ENCODE measurements at places on chromosomes 1 and 21. TPM values are rescaled to one million over a fixed set of nuclear protein-coding genes. Genes with fewer than 3 reads are reported as not detected.
A peak's percentile ranks its signal among the peaks of the same experiment; 100 is the strongest.

Gene ZMYND12
- total RNA-seq: 0.89 TPM

Gene RAB42
- total RNA-seq: 10.1 TPM

Gene TRAF5
- 25.8 TPM for total RNA-seq

GRCh38 chr1:201653883-201654282 is 115.0 kb downstream of the NAV1 start:
- H3K4me3 ChIP-seq: no peak overlapping the region
- no peak for DNase-seq
- peaks cover 52% of the 10 kb centered on the region for H3K4me1 ChIP-seq
- H3K27me3 ChIP-seq: peaks cover 4% of the 10 kb centered on the region
- H3K36me3 ChIP-seq: no peaks in the 10 kb centered on the region

GRCh38 chr1:92822879-92823278 is 9.0 kb upstream of the RPL5 start:
- no peak overlapping the region for H3K27ac ChIP-seq
- H3K36me3 ChIP-seq: no peaks in the 10 kb centered on the region
- H3K4me3 ChIP-seq: no peak overlapping the region
- H3K4me1 ChIP-seq: peaks cover 2% of the 10 kb centered on the region

GRCh38 chr1:16091296-16091695 is 17.8 kb upstream of the FAM131C start:
- H3K4me3 ChIP-seq: no peak overlapping the region
- peaks cover 13% of the 10 kb centered on the region for H3K4me1 ChIP-seq
- H3K27ac ChIP-seq: no peak overlapping the region
- H3K36me3 ChIP-seq: no peaks in the 10 kb centered on the region
- DNase-seq: no peak
- H3K27me3 ChIP-seq: no peaks in the 10 kb centered on the region

DNA sequence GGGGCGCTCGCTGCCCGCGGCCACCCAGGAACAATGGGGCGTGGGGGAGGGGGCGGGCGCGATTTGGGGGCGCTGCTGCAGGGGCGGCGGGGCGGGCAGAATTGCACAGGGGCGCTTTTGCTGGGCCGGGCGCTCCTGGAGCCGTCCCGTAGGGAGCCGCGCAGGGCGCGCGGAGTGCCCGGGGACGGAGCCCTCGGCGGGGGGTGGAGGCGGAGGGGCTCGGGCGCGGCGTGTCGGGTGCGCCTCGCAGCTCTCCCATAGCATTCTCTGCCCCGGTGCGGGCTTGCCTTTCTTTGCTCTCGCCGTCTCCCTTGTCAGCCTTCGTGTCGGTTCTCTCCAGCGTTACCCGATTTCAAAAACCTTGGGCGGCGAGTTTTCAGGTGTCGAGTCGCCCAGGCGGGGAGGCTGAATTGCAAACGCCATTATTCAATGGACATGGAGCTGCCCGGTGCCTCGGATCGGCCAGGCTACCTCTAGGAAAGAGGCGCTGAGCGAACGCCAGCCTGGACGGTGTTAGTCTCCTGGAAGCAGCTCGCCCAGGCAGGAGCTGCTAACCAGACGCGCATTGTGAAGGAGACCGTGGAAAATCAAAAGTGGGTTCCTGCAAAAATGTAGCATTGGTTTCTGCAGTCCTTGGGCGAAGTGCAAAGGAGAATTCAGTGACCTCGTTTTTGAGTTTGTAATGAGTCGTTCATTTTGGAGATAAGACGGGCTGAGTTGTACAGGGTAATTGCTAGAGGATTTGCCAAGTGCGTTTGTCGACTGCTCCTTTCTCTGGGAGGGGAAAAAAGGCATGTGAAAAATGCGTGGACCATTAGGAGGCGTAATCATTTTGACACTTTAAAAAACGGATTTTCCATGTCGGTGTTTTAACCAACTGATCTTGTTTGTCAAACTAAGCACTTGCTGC is 626 bp downstream of the CXADR start:
- H3K27ac ChIP-seq: peak overlapping the region; percentile 96
- H3K4me1 ChIP-seq: peaks cover 55% of the 10 kb centered on the region
- peak overlapping the region; percentile 85 for H3K4me3 ChIP-seq
- H3K27me3 ChIP-seq: no peaks in the 10 kb centered on the region
